Activated B cell treated with CpG ODN at 0.5 μM for 24 hours (primary cell): ENCODE measurements at places on chromosomes 6 and 20. TPM values are rescaled to one million over a fixed set of nuclear protein-coding genes. Genes with fewer than 3 reads are reported as not detected.

- H3K36me3 ChIP-seq = peaks cover 27% of the 10 kb centered on the region
- no peak for DNase-seq
- H3K4me3 ChIP-seq = no peak overlapping the region
- H3K27ac ChIP-seq = no peak overlapping the region
Observed at GRCh38 chr6:87484491-87484890, 11.7 kb downstream of the SLC35A1 start.

DNA sequence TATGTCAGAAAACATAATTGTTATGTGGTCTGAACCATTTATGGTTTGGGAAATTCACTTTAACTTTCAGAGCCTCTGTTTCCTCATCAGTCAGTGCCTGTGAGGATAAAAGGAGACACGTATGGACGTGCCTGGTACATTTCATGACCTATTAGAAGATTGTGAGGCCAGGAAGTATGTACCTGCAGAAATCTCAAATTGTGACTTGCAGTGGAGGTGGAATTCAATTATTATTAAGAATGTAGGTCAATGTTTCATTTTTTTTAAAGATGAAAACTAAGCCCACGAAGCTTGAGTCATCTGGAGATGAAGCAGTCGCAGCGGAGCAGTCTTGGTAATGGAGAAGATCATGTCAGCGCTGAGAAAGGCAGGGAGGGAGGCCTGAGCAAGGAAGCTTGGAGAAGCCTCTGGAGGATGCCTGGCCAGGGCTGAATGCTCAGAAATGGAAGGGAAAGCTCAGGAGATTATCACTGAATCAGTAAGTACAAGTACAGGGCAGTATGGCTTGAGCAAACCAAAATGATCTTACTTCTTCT lies 3.9 kb upstream of the DSE start:
- no peak overlapping the region for H3K27ac ChIP-seq
- no peak for DNase-seq
- H3K4me3 ChIP-seq = no peak overlapping the region
- H3K36me3 ChIP-seq = no peaks in the 10 kb centered on the region

- H3K4me1 ChIP-seq = no peaks in the 10 kb centered on the region
- no peak overlapping the region for H3K4me3 ChIP-seq
- no peak overlapping the region for H3K27ac ChIP-seq
- no peak for DNase-seq
Observed at GRCh38 chr6:138467901-138468300, 31.4 kb downstream of the NHSL1 start.

GRCh38 chr6:36907781-36908180 lies 22.0 kb downstream of the C6orf89 start:
- peaks cover 14% of the 10 kb centered on the region for H3K4me1 ChIP-seq
- no peak for DNase-seq
- H3K4me3 ChIP-seq = no peak overlapping the region
- no peak overlapping the region for H3K27ac ChIP-seq
- H3K36me3 ChIP-seq = peaks cover 68% of the 10 kb centered on the region
- H3K27me3 ChIP-seq = no peaks in the 10 kb centered on the region

DNA sequence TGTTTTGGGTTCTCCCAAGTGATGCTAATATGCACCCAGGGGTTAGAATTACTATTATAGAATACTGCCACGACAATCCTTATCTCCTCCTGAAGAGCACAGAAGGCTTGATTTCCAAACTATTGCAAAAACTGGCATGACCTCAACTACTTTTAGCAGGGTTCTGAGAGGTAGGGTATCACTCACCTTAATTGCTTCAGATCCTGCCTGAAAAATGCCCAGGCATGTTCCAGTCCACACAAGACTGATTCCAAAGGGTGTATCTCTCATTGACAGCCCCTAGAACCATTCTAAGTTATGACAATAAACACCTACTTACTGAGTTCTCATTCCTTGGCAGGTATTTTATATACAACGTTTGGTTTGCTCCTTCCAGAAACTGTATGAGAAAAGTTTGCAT lies 5.0 kb upstream of the DSE start:
- no peak for DNase-seq
- H3K36me3 ChIP-seq = no peaks in the 10 kb centered on the region
- H3K27ac ChIP-seq = no peak overlapping the region
- H3K4me1 ChIP-seq = peaks cover 23% of the 10 kb centered on the region

GRCh38 chr6:130778946-130779657 lies 48.1 kb upstream of the SMLR1 start:
- H3K27me3 ChIP-seq = peaks cover 2% of the 10 kb centered on the region
- no peak for DNase-seq
- H3K36me3 ChIP-seq = no peaks in the 10 kb centered on the region
- no peak overlapping the region for H3K4me3 ChIP-seq
- H3K27ac ChIP-seq = no peak overlapping the region
- H3K4me1 ChIP-seq = no peaks in the 10 kb centered on the region

DNA sequence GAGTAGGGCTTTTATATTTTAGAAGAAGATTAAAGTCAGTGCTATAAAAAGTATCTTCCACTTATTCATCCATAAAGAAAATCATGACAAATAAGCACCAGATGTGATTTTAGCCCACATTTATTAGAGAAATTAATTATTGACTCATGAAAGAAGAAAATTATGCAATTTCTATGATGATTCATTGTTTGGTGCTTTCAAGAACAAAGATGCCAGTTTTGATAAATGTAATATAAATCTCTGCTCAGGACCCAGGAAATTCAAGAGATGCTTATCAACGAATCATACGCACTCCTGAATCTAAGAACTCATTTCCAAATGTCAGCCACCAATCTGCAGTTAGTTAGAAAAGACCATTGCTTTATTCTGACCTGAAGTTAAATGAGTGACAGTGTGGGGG lies 211.4 kb downstream of the ARHGAP18 start:
- H3K4me3 ChIP-seq = no peak overlapping the region
- H3K4me1 ChIP-seq = peaks cover 15% of the 10 kb centered on the region
- no peak for DNase-seq
- H3K36me3 ChIP-seq = no peaks in the 10 kb centered on the region
- H3K27me3 ChIP-seq = no peaks in the 10 kb centered on the region

- no peak overlapping the region for H3K27ac ChIP-seq
- no peak for DNase-seq
- peaks cover 2% of the 10 kb centered on the region for H3K4me1 ChIP-seq
- H3K27me3 ChIP-seq = peaks cover 9% of the 10 kb centered on the region
- H3K36me3 ChIP-seq = no peaks in the 10 kb centered on the region
Observed at GRCh38 chr6:16277101-16277981, 39.0 kb downstream of the GMPR start.

GRCh38 chr6:136501514-136501913 lies 48.7 kb downstream of the MAP7 start:
- no peak overlapping the region for H3K27ac ChIP-seq
- H3K36me3 ChIP-seq = no peaks in the 10 kb centered on the region
- peaks cover 2% of the 10 kb centered on the region for H3K27me3 ChIP-seq
- no peak for DNase-seq

- H3K4me3 ChIP-seq = no peak overlapping the region
- no peak overlapping the region for H3K27ac ChIP-seq
- no peaks in the 10 kb centered on the region for H3K27me3 ChIP-seq
- no peak for DNase-seq
- H3K4me1 ChIP-seq = peaks cover 49% of the 10 kb centered on the region
- peaks cover 37% of the 10 kb centered on the region for H3K36me3 ChIP-seq
Observed at GRCh38 chr6:144156991-144157390, 6.7 kb downstream of the STX11 start.

- H3K27ac ChIP-seq = peak overlapping the region; percentile 50
- H3K4me1 ChIP-seq = peaks cover 53% of the 10 kb centered on the region
- no peak overlapping the region for H3K4me3 ChIP-seq
- peaks cover 28% of the 10 kb centered on the region for H3K36me3 ChIP-seq
- no peaks in the 10 kb centered on the region for H3K27me3 ChIP-seq
Observed at GRCh38 chr6:156839129-156839528, 62.0 kb downstream of the ARID1B start.

DNA sequence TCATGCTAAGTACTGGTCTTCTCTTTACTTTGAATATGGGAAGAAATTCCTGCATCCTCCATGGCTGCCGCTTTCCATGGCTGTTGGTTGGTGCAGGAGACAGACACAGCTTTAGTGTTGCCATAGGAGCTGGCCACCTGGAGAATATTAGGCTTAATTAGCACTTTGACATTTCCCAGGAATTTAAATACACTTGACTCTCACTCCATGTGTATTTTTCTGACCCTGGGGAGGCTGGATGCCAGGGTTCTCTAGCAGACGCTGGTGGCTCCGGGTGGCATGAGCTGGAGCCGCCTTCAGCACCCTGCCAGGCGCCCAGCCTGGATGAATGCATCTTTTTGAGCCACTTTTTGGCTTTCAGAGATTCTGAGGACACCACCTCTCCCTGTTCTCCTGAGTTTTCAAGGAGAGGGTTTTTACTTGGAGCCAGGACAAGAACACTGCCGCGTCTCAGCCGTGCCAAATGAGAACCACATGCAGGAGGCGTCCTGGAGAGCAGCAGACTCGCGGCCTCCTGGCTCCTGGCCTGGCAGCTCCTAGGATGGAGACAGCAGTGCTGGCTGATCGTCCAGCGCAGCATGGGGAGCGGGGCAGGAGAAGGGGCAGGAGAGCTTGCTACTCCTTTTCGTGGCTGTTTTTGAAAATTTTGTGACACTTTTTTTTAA lies 258.8 kb downstream of the SMOC2 start:
- H3K27me3 ChIP-seq = no peaks in the 10 kb centered on the region
- no peaks in the 10 kb centered on the region for H3K4me1 ChIP-seq
- H3K4me3 ChIP-seq = no peak overlapping the region
- H3K36me3 ChIP-seq = no peaks in the 10 kb centered on the region
- DNase-seq = no peak
- H3K27ac ChIP-seq = no peak overlapping the region

- H3K4me1 ChIP-seq = peaks cover 30% of the 10 kb centered on the region
- H3K27me3 ChIP-seq = peaks cover 2% of the 10 kb centered on the region
- H3K27ac ChIP-seq = peak overlapping the region; percentile 80
- peak overlapping the region; percentile 95 for H3K4me3 ChIP-seq
- peaks cover 32% of the 10 kb centered on the region for H3K36me3 ChIP-seq
- no peak for DNase-seq
Observed at GRCh38 chr6:28251661-28252008, 434 bp downstream of the ZKSCAN4 start.

Gene ABHD16B
- not detected in 2 replicates for total RNA-seq

Gene SFTA2
- not detected in 2 replicates for total RNA-seq

Gene MRAP2
- not detected in 2 replicates for total RNA-seq

Gene ZSWIM1
- 13.9 and 15.1 TPM in 2 replicates for total RNA-seq

Gene PKIB
- total RNA-seq = 0.81 and 1.2 TPM in 2 replicates

Gene GRIK2
- total RNA-seq = 0.11 and 0.17 TPM in 2 replicates

Gene SLC22A7
- total RNA-seq = not detected in 2 replicates

Gene SGK2
- 0.73 and 1.1 TPM in 2 replicates for total RNA-seq

Gene CFAP61
- total RNA-seq = not detected in 2 replicates

Gene COL9A3
- 33.2 and 37.6 TPM in 2 replicates for total RNA-seq

Gene CLDN20
- total RNA-seq = not detected in 2 replicates
